ENCODE measurements at places on chromosomes 2 and 18. TPM values are rescaled to one million over a fixed set of nuclear protein-coding genes. Genes with fewer than 3 reads are reported as not detected.

DNA sequence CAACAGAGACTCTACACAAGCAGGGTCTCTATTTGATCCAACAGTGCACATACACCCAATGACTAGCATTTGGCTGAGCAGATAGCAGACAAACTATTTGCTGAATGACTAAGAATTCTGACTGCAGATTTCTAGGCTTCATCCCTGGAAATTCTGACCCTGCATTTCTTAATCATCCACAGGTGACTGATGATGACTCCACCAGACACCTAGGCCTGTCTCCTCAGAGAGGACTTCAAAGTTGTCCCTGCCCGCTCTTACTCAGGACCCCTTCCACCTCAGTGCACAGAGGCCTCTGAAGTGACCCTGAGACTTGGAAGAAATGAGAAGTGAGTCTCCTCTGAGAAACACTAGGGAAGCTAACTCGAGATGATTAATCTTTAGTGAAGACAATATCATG is 51.3 kb downstream of the SEPTIN10 start:
- DNase-seq: no peak

KLHL41 gene
- not detected for total RNA-seq

GRCh38 chr18:39274535-39274934 is 1708.9 kb upstream of the CELF4 start:
- no peak for DNase-seq

DNA sequence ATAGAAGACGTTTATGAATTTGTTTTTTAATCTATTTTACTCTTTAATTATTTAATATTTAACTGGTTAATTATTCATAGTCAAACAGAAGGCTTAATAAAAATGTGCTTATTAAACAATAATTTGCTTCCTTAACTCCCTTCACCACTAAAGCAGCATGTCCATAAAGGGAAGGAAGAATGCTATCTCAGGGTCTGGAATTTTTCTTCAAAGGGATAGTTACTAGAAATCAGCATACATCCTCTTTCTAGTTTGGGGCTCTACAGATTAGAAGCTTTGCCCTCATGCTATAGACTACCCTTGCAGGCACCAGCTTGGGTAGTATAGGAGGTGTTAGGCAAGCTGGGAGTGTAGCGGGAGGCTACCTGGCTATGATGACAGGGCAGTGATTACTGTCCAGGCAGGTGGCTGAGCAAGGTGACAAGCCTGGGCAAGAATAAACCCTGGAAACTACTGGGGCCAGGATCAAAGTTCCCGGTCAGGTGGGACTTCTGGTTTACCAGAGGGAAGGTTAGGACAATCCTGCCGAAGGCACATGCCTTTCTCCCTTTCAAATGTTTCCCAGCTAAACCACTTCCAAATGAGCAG is 276.0 kb upstream of the REV1 start:
- DNase-seq: no peak

SYT4 gene
- total RNA-seq: not detected

DNA sequence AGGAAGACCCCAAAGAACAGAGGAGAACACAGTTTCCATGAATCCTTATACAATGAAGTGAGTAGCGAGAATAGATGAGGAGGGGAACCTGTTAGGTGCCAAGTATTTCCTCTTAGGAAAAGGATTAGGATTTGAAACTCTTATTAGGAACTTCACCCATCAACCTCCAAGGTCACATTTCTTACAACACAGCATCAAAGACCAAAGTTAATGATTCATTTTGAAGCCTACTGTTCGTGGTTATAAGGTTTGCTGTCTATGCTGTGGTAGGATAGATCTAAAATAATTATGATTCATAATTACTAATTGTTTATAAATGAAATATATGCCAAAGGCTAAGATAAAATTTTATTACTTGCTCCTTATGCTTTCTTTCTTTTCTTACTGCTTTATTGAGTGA is 6.1 kb downstream of the CFAP221 start:
- DNase-seq: no peak

ENOSF1 gene
- 32.2 TPM for total RNA-seq

GRCh38 chr2:187873132-187873531 is 318.9 kb upstream of the TFPI start:
- DNase-seq: no peak

DNA sequence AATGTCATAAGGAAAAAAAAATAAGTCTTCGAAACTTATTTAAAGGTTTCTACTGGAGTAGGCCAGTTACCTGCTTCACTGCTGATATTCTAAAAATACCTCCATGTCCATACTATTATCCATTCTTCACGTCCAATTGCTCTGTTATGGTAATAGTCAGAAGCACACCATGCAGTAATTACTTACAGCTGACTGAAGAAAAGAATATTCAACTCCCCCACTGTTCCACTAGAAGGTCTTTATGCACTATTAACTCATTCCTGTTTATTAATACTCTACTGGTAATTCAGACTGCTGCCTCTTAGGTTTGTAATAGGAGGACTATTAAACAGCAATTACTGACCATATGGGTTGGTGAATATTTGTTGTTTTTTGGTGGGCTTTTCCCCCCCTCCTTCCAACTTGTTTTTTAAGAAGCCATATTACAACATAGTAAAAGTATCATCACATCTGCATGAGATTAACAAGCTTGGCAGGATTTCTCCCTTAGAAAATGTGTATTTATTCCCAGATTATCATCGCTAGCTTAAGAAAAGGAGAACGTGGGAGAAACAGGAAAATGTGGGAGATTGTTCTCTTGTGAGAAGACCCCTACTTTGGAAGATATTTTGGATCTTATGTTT is 806.4 kb upstream of the FANCL start:
- no peak for DNase-seq

DNA sequence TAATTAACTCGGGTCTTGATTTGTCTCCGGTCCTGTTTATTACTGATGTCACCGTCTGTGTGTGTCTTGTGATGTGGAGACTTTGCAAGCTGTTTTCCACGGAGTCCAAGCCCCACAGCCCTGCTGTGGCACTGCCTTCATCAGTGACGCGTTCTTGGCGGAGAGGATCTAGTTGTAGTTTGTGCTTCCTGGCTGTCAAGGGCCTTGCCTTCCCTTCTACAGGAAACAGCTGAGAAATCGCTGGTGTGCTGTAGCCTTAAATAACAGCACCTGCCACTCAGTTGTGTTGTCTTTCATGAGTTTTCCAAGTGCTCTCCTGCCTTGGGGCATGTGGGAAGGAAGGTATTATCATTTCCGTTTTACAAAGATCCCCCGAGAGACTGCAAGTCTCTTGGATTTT is 26.3 kb downstream of the CTIF start:
- DNase-seq: no peak

GRCh38 chr2:10533811-10534321 is 85.7 kb upstream of the ODC1 start:
- no peak for DNase-seq

- no peak for DNase-seq
Observed at GRCh38 chr2:138061961-138062360, 97.7 kb downstream of the HNMT start.

- DNase-seq: no peak
Observed at GRCh38 chr2:48927355-48927754, 171.8 kb upstream of the LHCGR start.

DNA sequence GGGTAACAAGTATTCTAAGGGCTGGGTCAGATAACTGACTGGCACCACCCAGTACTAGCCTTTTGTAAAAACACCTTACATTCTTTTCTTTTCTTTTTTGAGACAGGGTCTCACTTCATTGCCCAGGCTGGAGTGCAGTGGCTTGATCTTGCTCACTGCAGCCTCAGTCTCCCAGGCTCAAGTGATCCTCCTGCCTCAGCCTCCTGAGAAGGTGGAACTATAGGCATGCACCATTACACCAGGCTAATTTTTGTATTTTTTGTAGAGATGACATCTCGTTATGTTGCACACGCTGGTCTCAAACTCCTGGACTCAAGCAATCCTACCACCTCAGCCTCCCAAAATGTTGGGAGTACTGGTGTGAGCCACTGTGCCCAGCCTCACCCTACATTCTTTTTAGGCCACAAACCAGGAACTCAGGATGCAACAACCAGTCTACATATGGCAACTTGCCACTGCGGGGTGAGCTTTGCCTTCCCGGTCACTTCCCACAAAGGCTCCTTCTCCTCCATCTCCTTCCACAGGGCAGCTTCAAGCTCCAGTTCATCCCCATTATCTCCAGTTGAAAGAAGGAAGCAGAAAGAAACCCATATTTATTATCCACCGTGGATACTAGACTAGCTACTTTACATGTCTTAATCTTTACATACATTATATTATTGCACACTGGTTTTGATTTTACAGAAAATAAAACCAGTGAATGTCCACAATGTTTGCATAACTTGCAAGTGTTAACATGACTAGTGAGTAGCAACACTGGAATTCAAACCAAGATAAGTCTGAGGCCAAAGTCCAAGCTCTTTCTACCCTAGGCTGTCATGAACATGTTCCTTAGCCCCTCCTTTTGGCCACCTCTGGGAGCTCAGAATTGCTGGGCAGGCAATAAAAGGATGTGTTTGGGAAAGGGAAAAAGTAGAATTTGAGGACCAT is 23.7 kb upstream of the AP1S3 start:
- no peak for DNase-seq

BMPR2 gene
- 9.6 TPM for total RNA-seq

DNA sequence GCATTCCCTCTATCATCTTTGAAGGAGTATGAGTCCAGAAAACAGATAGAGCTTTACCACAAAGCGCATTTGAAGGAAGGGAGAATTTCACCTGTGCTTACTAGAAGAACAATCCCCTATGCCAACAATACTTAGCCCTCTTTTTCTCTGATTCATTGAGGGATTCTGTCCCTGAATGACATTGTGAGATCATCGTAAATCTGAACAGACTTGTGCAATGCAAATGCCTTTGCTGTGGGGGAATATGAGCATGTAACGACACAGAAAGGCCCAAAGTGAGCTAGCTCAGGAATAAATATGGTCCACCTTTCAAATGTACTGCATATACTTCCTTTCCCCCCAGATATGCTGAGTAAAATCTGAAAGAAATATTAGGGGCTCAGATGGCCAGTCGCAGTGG is 67.6 kb downstream of the SCN1A start:
- DNase-seq: no peak

GRCh38 chr18:61348230-61348629 is 15.0 kb downstream of the CDH20 start:
- no peak for DNase-seq

NT5C1B gene
- total RNA-seq: not detected

- DNase-seq: no peak
Observed at GRCh38 chr2:99140056-99140859, 1.2 kb upstream of the C2orf15 start.

DNA sequence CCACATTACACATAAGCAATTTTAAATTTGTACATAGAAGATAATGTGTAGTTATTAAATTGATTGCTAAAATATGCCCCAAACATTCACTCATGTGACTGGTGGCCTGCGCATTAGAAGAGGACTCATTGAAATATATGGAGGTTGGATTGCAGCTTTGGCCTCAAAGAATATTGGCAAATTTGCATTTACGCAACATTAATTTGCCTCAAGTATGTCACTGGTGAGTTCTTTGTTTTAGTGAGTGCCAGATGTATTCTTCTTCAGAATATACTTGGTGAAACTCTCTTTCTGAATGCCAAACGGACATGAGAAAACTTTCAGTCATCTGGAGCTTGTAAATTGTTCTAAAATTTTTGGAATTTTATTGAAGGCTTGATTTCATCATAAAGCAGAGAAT is 5.9 kb upstream of the EFEMP1 start:
- no peak for DNase-seq

CHRNA1 gene
- total RNA-seq: 0.44 TPM

DNA sequence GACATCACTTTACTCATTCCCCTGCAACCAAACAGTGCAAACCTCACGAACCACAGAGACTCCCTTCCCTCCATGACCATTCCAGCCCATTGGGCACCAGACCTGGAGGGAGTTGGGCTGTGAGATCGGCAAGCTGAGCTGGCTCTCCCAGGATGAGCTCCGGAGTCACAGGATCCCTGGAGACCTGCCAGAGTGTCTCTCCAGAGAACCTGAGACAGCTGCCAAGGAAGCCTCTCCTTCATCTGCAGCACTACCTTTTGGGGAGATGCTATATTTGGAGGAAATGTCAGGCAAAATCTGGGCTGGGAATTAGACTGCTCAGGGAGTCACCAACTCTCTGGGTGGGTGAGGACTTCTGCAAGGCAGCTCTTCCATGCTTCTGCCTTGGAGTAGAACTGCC is 417.4 kb downstream of the TNS1 start:
- no peak for DNase-seq

DNA sequence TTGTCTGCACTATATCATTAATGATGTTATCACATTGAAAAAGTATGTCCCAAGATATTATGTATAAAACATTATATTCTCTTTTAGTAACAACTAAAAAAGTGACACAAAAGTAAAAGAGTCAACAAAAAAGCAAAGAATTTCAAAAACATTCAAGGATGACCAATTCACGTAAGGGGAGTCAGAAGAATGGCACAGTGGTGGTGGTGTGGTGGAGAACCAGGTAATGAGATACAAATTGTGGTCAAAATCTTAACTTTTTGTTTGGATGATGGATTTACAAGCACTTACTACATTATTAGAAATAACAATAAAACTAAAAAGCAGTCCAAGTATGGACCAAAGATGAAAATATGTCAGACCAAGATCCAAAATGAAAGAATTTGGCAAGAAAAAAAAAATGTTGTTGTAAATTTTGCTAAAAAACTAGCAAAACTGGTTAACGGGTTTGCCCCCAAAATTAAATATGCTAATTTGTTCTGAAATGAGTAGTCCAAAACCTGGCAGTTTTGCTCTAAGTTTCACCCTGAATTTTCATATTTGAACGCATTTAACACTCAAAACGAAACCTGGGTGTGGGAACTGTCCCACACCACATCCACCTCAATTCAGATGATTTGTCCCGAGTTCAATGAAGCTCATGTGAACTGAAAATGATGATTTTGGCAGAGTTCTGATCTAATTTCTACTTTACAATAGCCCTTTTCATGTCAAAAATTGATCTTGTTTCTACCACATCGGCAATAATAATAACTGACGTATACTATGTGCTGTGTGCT is 135.8 kb downstream of the IKZF2 start:
- DNase-seq: peak; percentile 52
